ENCODE measurements at places on chromosomes 7 and 10. TPM values are rescaled to one million over a fixed set of nuclear protein-coding genes. Genes with fewer than 3 reads are reported as not detected.

GRCh38 chr7:151963895-151964870 lies 7.9 kb downstream of the GALNTL5 start:
- no peak for DNase-seq

DNA sequence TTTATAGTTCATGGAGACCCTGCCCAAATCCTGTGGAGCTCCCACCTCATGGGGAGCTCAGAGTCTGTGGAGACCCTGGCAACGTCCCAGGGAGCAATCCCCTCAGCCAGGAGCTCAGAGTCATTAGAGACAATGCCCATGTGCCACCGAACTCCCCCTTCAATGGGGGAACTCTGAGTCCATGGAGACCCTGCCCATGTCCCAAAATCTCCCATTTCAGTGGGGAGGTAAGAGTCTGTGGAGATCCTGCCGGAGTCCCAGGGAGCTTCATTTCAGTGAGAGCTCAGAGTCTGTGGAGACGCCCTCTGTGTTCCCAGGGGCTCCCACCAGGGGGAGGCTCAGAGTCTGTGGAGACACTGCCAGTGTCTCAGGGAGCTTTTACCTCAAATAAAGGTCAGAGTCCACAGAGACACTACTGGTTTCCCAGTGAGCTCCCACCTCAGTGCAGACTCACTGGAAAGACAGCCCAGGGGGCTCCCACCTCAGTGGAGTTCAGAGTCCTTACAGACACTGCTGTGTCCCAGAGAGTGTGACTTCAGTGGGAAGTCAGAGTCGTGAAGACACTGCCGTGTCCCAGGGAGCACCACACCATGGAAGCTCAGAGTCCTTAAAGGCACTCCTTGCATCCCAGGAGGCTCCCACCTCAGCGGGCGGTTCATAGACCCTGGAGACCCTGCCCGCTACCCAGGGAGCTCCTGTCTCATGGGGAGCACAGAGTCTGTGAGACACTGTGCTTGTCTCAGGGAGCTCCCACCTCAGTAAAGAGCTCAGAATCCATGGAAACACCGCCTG lies 5.0 kb downstream of the MYO1G start:
- no peak for DNase-seq

Gene SPDYE16
- total RNA-seq = not detected

- no peak for DNase-seq
Observed at GRCh38 chr7:149172534-149172920, 22.8 kb upstream of the ZNF282 start.

Gene IKZF1
- 7.4 TPM for total RNA-seq

DNA sequence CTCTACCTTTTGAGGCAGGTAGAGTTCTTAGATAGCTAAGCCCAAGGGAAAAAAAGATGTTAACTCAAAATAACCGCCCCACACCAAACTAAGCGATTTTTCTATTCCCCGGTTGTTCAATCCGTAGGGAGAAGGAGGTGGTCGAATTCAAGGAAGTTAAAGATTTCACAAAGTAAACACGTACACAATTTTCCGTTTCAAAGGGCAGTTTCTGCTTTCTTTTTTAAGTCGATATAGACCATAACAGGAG lies 842 bp downstream of the KBTBD2 start:
- no peak for DNase-seq

DNA sequence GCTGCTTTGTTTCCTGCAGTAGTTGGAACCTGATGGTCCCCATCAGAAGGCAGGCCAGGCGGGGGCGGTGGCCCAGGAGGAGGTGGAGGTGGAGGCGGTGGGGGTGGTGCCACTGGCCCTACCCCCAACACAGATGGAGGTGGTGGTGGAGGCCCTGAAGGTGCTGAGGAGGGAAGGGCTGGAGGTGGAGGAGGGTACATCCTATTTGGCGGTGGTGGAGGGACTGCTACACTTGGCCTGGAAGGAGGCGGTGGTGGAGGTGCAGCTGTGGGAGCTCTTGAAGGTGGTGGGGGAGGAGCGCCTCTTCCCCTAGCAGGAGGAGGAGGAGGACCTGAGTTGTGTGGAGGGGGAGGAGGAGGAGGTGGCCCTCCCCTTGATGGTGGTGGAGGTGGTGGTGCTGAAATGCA lies 36.8 kb downstream of the LMOD2 start:
- DNase-seq = no peak

DNA sequence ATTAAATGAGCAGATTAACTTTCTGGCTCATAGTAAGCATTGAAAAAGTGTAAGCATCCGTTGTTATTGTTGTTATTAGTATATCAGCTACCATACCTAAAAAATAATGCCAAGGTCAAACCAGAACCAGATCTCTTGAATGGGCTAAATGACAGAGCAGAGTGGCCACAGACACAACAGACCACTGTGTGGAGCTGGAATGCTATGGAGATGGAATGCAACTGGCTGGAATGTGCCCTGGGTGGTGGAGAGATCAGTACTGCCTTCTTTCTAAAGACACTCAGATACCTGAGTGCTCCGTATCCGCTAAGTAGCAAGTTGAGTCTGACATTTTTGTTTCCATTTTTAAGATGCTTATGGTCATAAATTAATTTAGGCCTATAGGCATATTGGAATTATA lies 20.5 kb upstream of the DNAJB12 start:
- no peak for DNase-seq

DNA sequence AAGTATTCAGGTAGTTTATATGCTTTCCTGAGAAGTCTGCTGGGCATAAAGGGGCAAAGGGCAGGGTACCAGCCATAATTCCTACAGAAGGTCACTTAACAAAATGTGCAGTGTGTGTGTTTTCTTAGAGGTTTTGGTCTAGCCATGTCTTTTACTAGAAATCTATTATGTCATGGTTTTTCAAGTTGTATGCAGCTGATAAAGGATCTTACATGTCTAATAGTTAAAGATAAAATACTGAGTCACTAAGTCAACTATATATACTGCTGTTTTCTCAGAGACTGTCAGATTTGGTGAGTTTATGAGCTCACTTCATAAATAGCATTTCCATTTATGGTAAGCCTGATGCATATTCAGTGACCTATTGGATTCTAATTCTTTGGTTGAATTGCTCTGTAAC lies 7.7 kb downstream of the CASP2 start:
- DNase-seq = no peak

Gene ZNF22
- 6.7 TPM for total RNA-seq

DNA sequence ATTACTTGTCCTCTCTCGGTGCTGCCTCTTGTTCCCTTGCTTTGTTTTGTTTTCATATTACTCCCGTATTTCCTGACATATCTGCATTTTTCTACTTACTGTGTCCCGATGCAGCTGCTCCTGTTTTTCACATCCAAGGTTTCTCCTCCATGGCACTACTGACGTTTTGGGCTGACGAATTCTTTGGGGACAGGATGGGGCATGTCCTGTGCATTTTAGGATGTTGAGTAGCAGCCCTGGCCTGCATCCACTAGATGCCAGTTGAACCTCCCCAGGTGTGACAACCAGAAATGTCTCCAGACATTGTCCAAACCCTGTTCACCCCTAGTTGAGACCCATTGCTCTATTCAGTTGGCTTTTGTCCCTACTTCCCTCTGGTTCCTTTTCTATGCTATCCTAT lies 12.4 kb downstream of the ZNF789 start:
- no peak for DNase-seq

- no peak for DNase-seq
Observed at GRCh38 chr10:114647545-114648138, 10.4 kb downstream of the ABLIM1 start.

Gene VSIR
- total RNA-seq = 17.2 TPM

Gene LIPJ
- not detected for total RNA-seq

- DNase-seq = no peak
Observed at GRCh38 chr10:119395280-119396007, 147.1 kb downstream of the RGS10 start.

DNA sequence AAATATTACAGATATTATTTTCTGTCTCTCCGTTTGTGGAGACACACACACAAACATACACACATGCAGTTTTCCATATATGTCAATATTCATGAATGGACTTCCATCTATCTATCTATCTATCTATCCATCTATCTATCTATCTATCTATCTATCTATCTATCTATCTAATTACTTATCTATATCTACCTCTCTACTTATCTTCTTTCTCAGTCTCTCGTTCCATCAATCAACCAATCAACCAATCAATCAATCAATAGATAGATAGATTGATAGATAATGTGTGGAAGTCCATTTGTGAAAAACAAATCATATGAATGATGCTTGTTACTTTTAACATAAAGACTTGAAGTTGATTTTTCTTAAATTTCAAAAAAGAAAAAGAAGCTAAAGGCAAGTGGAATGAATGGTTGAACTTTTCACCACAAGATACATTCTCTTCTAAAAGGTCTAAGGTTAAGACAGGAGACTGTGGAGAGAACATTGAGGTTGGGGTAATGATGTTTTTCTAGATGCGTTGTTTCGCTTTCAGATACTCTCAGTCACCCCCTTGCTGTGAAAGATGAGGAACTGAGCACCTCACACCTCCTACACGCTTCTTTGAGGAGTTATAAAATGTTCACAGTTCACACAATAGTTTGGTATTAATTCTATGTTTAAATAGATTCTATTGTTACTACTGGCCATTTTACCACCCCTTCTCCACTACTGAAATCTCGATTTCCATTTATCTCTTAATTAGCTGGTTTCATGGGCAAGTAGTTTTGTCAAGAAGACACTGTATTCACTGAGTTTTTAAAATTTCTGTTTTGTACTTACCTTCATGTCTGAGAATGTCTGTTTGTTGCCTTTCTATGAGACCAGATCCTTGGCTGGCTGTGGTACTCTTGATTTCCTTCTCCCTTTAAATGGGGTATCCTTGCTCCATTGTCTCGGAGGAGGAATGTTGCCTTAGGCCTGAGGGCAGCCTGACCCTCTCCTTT lies 114.1 kb downstream of the EMX2 start:
- DNase-seq = no peak

DNA sequence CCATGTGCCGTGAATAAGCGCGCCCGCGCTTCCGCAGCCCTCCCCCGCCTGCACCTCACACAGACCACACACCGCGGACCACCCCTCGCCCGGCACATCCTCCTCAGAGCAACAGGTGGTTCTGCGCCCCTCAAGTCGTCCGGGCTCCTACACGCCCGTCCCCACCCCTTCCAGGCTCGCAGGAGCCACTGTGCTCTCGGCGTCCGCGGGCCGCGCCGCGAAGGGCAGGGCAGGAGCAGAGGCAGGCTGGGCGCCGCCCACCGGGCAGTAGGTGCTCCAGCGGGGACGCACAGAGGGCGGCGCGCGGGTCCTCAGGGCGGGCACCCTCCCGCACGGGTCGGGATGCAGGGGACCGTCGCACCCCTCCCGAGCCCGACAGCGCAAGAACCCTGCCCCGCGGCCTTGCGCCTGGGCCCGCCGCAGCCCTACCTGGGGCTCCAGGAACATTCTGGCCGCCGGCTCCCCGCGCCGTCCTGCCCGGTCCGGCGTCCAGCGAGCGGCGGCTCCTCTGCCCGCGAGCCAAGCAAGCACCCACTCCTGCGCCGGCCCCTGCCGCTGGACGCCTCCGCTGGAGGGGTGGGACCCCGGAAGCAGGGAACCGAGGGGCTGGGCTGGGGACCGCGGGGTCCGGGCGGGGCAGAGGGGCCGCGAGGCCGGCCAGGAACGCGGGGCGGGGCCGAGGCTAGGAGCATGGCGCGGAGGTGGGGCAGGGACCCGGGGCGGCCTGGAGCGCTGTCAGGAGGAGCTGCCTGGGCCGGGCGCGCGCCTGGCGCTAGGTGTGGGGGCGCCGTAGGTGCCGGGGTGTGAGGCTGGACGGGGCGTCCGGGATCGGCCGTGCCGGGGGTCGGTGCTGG lies 37.4 kb downstream of the RASGEF1A start:
- no peak for DNase-seq

- no peak for DNase-seq
Observed at GRCh38 chr10:49446031-49446430, 50.1 kb upstream of the DRGX start.

DNA sequence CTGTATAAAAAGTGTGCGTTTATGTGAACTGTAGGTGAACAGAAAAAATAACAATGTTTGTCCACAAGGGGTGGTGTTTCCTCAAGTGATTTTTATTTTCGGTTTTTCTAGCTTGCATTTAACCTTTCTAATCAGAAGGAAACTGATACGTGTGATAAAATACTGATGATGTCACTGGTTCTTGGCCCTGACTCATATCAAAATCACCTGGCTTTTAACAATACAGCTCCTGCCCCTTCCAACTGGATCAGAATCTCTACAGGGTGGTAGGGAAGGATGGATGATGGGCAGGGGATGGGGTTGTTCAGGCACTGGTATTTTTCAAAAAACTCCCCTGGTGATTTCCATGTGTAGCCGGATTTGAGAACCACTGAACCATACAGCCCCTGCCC lies 10.9 kb downstream of the NPFFR1 start:
- no peak for DNase-seq

Measured in lower leg skin (tissue), 4 donors.